ENCODE measurements at places on chromosomes 1 and 21.

GRCh38 chr21:16363518-16363917 lies 633.7 kb downstream of the USP25 start:
- DNase-seq = no peak

DNA sequence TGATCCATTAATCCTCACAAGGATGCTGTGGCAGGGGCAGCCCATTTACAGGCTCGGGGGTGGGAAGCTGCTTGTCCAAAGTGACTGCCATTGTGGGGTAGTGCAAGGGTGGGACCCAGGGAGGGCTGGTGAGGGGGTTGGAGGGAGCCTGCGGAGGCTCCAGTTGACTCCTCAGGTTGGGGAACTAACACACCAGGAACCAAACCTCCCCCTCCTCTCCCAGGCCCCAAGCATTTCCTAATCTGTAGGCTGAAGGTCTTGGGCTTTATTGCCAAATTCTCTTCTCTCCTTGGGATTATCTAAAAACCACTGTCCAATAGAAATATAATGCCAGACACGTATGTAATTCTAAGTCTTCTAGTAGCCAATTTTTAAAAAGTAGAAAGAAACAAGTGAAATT lies 18.2 kb downstream of the IKBKE start:
- no peak for DNase-seq

DNA sequence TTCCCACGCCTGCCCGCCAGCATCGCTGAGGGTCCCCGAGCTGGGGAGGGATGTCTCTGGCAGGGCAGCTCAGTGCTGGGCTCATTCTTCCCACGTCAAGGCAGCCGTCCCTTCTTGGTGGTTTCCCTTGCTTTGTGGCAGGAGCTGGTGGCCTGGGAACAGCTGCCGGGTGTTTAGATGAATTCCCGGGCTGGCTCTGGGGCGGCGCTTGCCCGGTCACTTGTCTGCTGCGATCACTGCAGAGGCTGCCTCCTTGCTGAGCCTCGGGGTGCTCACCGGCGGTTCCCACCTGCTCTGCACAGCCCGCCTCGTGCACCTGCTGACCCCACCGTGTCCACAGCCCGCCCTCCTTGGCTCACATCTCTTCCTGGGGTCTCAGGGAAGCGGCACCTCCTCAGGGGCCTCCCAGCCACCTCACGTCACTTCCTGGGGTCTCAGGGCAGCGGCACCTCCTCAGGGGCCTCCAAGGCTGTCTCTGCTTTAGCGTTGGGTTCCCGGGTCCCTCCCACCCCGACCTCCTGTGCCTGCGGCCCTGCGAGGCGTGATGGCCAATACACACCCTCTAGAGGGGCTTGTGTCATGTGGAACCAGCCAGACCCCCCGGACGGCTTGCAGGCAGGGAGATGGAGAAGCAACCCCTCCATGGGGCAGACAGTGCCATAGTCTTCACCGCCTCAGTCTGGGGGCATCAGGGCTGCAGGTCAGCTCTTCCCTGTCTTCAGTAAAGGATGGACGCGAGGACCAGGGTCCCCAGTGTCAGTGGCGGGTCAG lies 13.5 kb downstream of the COL18A1 start:
- no peak for DNase-seq

DNA sequence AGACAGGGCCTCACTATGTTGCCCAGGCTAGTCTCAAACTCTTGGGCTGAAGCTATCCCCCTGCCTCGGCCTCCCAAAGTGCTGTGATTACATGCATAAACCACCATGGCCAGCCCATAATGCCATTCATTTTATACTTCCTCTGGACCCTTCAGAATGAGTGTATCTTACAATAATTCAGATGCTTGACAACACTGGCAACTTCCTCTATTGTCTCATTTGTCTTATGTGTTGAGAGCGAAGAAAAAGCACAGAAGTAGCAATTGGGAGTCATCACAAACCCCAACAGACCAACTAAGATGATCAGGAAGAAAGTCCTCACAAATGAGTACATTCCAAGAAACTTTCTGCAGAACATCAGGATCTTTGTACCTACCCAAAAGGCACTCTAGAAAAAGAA lies 191.9 kb downstream of the RERE start:
- DNase-seq = no peak

DNA sequence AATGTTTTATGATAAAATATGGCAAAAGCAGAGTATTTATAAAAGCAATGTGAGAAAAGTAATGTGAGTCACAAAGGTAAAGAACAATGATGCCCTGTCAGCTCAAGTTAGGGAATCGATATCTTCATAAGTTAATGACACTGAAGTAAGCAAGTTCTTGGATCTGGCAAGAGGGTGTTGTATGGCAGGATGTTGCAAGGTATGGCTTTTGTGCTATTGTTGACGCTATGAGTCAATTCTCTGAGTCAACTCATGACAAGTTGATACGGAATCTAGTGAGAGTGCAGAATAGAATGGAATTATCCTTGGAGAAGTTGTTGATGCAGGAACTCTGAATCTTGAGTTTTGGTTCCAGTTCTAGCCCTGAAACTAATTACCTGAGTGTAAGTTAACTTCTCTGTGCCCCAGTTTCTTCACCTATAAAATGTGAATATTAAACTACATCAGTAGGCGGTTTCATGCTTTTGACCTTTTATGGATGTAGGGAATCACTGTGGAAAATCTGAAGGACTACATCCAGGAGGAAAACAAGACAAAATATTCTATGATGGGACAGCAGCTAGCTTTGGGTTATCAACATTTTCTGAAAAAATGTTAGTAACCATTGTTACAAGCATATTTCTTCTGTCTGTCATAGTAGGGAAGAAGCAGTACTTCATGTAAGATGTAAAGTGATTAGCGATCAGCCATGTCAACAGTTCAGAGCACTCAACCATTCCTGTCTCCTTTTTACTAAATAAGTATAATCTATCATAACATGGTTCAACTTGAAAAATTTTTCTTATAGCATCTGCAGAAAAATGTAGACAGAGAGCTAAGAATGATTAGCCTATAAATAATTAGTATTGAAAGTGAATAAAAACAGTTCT lies 96.9 kb downstream of the ATP6V1G3 start:
- DNase-seq = no peak

DNA sequence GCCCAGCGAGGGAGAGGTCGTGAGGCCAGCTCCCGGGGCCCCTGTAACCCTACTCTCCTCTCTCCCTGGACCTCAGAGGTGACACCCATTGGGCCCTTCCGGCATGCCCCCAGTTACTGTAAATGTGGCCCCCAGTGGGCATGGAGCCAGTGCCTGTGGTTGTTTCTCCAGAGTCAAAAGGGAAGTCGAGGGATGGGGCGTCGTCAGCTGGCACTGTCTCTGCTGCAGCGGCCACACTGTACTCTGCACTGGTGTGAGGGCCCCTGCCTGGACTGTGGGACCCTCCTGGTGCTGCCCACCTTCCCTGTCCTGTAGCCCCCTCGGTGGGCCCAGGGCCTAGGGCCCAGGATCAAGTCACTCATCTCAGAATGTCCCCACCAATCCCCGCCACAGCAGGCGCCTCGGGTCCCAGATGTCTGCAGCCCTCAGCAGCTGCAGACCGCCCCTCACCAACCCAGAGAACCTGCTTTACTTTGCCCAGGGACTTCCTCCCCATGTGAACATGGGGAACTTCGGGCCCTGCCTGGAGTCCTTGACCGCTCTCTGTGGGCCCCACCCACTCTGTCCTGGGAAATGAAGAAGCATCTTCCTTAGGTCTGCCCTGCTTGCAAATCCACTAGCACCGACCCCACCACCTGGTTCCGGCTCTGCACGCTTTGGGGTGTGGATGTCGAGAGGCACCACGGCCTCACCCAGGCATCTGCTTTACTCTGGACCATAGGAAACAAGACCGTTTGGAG lies 23.7 kb upstream of the TNFRSF1B start:
- DNase-seq = no peak

DNA sequence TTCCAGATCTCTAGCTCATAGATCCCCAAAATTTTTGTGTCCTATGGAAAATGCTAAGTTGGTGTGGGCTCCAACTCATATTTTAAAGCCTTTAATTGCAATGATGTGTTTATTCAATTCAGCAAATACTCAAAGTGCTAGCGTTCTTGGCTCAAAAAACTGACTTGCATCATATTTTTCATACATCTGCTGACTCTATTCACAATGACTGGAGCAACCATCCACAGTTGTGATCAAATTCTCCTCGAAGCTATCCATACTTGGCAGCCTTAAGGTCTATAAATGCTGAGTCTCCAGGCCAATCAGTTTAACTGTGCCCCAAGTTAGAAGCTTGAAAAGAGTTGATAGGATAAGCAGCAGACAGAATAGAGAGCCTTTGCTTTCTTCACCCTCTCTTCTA lies 2.9 kb upstream of the ATP1A1 start:
- no peak for DNase-seq

GRCh38 chr21:46399129-46399528 lies 59.6 kb upstream of the DIP2A start:
- no peak for DNase-seq

DNA sequence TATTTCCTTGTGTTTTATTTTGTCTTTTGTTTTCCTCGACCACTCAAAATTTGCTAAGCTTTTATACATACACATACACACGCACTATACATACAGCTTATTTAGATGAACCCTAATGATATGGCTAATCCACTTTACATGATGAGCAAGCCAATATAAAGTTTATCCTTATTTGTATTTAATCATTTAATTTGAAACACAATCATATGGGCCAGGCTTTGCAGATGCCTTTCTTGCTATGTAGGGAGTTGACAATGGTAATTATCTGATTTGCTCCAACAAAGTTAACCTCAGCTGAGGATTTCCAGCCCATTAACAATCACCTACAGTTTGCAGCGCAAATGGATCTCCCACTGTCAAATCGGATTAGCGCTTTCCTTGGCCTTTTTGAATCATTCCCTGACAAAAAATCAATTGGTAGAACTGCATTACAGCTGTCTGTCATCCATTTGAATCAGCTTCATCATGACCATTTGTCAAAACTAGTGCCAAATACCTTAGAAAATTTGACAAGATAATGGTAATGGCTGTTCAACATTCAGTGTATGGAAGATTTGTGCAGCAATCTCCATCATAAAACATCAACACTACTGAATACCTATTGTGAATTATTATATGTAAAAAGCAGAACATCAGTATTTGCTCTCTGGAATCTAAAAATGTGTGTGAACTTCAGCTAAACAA lies 352.6 kb downstream of the MRPL39 start:
- no peak for DNase-seq

DNA sequence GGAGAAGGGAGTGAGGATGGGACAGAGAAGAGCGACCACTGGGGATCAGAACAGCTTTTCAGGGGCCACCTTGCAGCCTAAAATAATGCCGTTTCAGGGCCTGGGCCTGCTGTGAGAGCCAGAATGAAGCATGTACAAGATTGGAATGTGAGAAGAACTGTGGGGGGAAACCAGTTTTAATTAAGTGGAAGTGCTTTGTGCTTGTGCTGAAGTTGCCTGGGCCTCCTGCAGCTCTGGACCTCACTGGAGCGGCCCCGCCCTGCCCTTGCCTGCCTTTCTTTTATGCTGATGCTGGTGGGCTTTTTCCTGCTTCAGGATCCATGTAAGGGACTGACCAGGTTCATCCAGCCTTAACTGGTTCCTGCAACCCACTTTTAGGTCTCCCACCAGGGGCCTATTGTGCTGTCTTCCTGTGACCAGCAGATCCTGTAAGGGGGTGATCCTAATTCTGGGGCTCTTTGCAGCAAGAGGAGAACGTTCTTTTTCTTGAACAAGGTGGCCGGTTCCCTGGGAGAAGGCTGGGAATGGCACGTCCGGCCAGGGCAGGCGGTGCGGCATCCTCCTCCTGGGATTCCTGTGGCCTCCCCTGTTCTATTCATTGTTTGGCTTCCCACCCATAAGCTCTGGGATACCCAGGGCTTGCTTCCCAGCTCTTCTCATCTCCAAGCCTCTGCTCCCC lies 3.2 kb downstream of the C1orf226 start:
- no peak for DNase-seq

DNA sequence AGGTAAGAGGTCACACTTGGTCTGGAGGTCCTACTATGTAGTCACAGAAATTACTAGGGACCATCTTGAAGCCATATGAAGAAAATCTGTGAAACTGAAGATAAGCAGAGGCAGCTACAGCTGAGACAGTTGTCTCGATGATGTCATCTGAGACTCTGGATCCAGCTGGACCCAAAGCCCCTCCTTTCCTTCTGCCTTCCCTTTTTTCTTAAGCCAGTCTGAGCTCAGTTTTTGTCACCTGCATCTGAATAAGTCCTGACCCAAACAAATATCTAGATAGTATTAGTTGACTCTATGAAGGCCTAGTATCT lies 143.3 kb downstream of the ETS2 start:
- DNase-seq = no peak

DNA sequence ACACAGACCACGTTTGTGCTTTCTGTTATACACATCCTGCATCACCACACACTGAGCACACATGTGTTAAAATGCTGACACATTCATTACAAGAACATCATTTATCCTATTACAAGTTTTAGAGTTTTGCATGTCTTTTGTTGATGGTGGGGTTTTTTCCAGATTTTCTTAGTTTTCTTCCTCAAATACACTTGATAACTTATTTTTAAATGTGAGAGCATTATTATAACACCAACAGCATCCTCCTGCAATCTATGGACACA lies 67.3 kb downstream of the TGFBR3 start:
- no peak for DNase-seq

DNA sequence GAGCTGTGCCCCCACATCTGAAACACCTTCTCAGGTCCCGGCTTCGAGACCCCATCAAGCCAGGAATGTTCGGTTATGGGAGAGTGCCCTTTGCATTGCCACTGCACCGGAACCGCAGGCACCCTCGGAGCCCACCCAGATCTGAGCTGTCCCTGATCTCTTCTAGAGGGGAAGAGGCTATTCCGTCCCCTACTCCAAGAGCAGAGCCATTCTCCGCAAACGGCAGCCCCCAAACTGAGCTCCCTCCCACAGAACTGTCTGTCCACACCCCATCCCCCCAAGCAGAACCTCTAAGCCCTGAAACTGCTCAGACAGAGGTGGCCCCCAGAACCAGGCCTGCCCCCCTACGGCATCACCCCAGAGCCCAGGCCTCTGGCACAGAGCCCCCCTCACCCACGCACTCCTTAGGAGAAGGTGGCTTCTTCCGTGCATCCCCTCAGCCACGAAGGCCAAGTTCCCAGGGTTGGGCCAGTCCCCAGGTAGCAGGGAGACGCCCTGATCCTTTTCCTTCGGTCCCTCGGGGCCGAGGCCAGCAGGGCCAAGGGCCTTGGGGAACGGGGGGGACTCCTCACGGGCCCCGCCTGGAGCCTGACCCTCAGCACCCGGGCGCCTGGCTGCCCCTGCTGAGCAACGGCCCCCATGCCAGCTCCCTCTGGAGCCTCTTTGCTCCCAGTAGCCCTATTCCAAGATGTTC lies 4.3 kb downstream of the ADAMTSL4 start:
- no peak for DNase-seq

DNA sequence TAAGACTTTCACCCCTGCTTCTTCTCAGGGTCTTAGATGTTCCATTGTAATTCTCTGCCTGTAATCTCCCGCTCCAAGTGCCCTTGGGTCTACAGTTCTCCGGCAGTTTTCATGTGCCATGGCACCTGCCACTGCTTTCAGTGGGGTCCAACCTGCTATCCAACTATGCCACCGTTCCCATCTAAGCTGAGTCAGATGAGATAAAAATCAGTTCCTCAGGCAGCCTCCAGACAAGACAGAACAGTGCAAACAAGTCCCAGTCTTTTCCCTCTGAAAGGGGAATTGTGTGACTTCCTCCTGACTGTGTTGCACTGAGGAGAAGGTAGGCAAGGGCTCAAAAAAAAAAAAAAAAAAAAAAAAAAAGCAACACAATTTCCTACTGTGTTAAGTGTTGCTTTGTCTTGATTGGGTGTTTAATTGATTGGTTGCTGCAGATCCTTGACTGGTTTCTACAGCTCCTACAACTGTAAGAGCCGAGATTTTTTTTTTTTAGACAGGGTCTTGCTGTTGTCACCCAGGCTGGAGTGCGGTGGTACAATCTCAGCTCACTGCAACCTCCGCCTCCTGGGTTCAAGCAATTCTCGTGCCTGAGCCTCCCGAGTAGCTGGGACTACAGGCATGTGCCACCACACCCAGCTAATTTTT lies 50.7 kb downstream of the EBNA1BP2 start:
- no peak for DNase-seq

GRCh38 chr1:159315381-159315780 lies 13.2 kb downstream of the FCER1A start:
- no peak for DNase-seq
